ENCODE measurements at places on chromosomes 1 and 21.
A peak's percentile ranks its signal among the peaks of the same experiment; 100 is the strongest.

- H3K27me3 ChIP-seq, result no peaks in the 10 kb centered on the region
- no peak overlapping the region for H3K27ac ChIP-seq
- no peak for DNase-seq
- no peaks in the 10 kb centered on the region for H3K4me1 ChIP-seq
These were observed 17.7 kb downstream of the PLA2G5 start for GRCh38 chr1:20087668-20088067.

- no peaks in the 10 kb centered on the region for H3K4me1 ChIP-seq
- no peaks in the 10 kb centered on the region for H3K36me3 ChIP-seq
- no peaks in the 10 kb centered on the region for H3K27me3 ChIP-seq
- no peak for DNase-seq
- H3K4me3 ChIP-seq, result no peak overlapping the region
- no peak overlapping the region for H3K27ac ChIP-seq
These were observed 148.1 kb downstream of the NRIP1 start for GRCh38 chr21:14916676-14917141.

DNA sequence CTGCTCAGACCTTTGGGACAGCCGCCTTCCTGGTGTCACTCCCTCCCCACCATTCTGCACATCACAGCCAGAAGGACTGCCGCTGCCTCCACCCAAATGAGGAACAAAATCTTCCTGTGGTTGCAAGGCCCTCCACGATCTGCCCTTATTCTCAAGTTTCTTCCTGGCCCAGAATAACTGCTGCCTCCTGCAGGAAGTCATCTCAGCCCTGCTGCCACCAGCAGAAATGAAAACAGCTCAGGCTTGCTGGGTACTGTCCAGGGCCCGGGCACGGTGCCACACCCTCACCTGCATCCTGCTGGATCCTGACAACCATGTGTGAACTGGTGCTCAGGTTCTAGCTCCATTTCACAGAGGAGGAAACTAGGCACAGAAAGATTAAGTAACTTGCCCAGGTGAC, 2.8 kb downstream of the CLDN19 start:
- H3K4me3 ChIP-seq, result no peak overlapping the region
- no peak for DNase-seq
- H3K27me3 ChIP-seq, result no peaks in the 10 kb centered on the region
- no peak overlapping the region for H3K27ac ChIP-seq
- H3K4me1 ChIP-seq, result no peaks in the 10 kb centered on the region

GRCh38 chr1:172556461-172556860, 23.5 kb downstream of the SUCO start:
- H3K4me1 ChIP-seq, result no peaks in the 10 kb centered on the region
- H3K36me3 ChIP-seq, result peaks cover 48% of the 10 kb centered on the region
- no peak for DNase-seq
- no peaks in the 10 kb centered on the region for H3K27me3 ChIP-seq

DNA sequence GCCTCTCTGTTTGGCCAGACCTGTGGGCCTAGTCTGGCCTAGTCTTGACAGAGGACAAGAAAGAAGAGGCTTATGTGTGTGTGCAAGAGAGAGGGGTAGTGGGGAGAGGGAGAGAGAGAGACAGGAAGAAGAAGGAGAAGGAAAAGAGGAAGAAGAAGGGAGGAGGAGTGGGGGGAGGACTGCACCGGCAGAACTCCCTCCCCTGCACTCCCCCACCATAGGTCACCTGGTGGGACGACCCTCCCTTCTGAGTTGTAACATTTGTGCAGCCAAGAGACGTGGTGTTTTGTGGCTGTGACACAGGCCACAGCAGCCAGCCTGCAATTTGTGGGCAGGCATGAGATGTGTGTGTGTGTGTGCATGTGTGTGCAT, 4.3 kb downstream of the INAVA start:
- no peak for DNase-seq
- no peak overlapping the region for H3K4me3 ChIP-seq
- no peak overlapping the region for H3K27ac ChIP-seq

DNA sequence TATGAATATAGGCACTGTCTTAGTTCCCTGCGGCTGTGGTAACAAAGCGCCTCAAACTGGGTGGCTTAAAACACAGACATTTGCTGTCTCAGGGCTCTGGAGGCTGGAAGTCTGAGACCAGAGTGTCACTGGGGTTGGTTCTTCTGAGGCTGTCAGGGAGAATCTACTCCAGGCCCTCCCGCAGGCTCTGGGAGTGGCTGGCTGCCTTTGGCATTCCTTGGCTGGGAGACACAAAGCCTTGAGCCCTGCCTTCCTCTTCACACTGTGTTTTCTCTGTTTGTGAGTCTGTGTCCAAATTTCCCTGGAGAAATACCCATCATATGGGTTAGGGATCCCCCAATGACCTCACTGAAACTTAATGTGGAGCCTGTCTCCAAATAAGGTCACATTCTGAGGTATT, 38.5 kb downstream of the B3GALT5 start:
- H3K27me3 ChIP-seq, result no peaks in the 10 kb centered on the region
- no peaks in the 10 kb centered on the region for H3K36me3 ChIP-seq
- no peak overlapping the region for H3K4me3 ChIP-seq
- H3K27ac ChIP-seq, result no peak overlapping the region
- no peak for DNase-seq

DNA sequence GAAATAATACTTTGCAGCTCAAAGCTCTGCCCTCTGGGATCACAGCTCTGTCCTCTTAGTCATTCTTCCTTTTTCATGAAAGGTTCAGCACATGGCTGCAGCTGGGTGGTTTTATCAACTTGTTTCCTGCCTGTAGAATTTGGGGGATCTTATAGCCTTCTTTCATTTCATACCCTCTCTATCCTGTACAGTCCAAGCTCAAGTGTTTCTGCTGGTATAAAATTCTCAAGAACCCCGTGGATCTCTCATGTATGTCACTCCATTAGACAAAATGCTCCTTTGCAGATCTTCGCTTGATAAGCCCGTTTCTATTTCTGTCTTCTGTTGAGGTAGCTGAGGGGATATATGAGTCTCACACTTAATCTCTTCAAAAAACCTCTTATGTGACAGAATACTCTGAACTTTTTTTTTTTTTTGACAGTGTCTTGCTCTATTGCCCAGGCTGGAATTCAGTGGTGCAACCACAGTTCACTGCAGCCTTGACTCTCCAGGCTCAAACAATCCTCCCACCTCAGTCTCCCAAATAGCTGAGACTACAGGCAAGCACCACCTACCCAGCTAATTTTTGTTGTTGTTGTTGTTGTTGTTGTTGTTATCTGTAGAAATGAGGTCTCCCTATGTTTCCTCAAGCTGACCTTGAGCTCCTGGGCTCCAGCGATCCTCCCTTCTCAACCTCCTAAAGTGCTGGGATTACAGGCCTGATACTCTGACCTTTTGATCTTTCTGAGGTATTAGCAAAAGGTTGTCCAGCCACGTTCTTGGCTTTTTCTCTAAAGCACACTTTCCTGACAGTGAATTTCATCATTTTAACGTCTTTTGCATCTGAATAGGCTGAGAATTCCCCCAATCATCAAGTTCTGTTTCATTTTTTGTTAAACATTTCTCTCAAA, 24.6 kb upstream of the COL9A2 start:
- no peak for DNase-seq
- H3K27me3 ChIP-seq, result no peaks in the 10 kb centered on the region
- peak overlapping the region; percentile 52 for H3K4me3 ChIP-seq

- peak; percentile 59 for DNase-seq
- H3K4me1 ChIP-seq, result peaks cover 82% of the 10 kb centered on the region
- no peaks in the 10 kb centered on the region for H3K36me3 ChIP-seq
- no peak overlapping the region for H3K4me3 ChIP-seq
- peak overlapping the region; percentile 91 for H3K27ac ChIP-seq
These were observed 7.0 kb upstream of the TNFRSF1B start for GRCh38 chr1:12159816-12160215.

DNA sequence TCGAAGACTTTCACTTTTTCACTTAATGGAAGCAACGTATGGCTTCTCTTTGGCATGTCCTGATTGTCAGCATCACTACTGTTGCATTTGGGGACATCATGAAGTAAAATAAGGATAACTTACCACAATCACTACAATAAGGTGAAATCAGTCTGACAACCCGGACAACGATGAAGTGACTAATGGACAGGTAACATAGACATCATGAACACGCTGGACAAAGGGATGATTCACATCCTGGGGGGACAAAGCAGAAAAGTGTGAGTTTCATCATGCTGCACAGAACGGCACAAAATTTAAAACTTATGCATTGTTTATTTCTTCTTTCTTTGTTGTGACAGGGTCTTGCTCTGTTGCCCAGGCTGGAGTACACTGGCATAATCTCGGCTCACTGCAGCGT, 53.9 kb downstream of the FH start:
- H3K4me1 ChIP-seq, result no peaks in the 10 kb centered on the region
- no peaks in the 10 kb centered on the region for H3K36me3 ChIP-seq
- H3K27me3 ChIP-seq, result no peaks in the 10 kb centered on the region
- no peak overlapping the region for H3K27ac ChIP-seq

DNA sequence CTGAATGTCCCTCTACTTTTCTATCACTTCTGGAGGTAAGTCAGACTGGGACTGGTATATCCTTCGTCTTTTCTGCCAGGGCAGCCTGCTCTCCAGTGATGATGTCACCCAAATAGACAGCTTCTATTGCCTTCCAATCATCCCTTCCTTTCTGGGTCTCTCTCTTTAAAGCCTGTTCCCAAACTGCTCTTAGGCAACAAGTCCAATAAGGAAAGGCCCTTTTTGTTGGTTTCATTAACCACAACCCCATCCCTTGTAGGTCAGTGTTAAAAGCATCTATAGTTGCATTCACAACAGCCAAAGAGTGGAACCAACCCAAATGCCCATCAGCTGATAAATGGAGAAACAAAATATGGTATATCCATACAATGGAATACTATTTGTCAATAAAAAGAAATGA, 114.4 kb downstream of the CNIH3 start:
- H3K4me3 ChIP-seq, result no peak overlapping the region
- H3K4me1 ChIP-seq, result no peaks in the 10 kb centered on the region
- no peaks in the 10 kb centered on the region for H3K27me3 ChIP-seq
- no peaks in the 10 kb centered on the region for H3K36me3 ChIP-seq

DNA sequence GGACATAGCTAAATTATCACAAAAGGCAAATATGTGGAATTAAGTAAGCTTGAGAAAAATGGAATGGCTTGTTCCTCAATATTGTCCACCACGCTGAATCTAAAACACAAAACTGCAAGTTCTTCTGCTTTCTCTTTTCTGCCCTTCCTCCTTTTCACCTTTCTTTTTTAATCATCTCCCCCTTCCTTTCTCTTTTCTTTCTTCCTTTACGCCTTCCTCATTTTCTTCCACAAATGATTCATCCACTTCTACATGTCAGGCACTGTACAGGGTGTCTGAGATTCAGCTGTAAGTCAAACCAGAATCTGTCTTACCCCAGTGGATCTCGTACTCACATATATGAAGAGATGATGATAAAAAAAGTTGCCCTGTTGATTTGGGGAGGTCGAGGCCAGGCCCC, 1182.5 kb downstream of the MRPL39 start:
- no peak overlapping the region for H3K4me3 ChIP-seq
- H3K4me1 ChIP-seq, result no peaks in the 10 kb centered on the region
- H3K36me3 ChIP-seq, result no peaks in the 10 kb centered on the region
- H3K27ac ChIP-seq, result no peak overlapping the region

DNA sequence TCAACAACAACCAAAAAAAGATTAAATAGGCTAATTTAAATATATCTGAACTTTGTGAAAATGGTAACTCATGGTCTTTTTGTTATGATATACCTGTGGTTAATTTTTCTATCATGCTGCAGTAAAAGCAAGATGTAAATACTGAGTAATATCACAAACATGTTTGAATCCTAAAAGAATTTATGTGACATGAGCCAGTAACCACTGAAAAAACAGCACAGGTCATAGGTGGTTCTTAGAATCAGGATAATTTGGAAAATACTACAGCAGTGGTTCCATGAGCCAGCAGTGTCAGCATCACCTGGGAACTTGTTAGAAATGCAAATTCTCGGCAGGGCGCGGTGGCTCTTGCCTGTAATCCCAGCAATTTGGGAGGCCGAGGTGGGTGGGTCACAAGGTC, 4.1 kb downstream of the ATP5IF1 start:
- DNase-seq, result no peak
- no peak overlapping the region for H3K27ac ChIP-seq
- H3K4me1 ChIP-seq, result peaks cover 45% of the 10 kb centered on the region

GRCh38 chr1:243848858-243849420, 1.1 kb downstream of the AKT3 start:
- no peaks in the 10 kb centered on the region for H3K27me3 ChIP-seq
- no peaks in the 10 kb centered on the region for H3K36me3 ChIP-seq
- DNase-seq, result peak; percentile 34
- peak overlapping the region; percentile 91 for H3K27ac ChIP-seq
- H3K4me1 ChIP-seq, result peaks cover 17% of the 10 kb centered on the region

GRCh38 chr21:17427831-17428483, 84.9 kb upstream of the CXADR start:
- H3K36me3 ChIP-seq, result no peaks in the 10 kb centered on the region
- H3K4me3 ChIP-seq, result no peak overlapping the region
- H3K27ac ChIP-seq, result no peak overlapping the region
- no peaks in the 10 kb centered on the region for H3K27me3 ChIP-seq

DNA sequence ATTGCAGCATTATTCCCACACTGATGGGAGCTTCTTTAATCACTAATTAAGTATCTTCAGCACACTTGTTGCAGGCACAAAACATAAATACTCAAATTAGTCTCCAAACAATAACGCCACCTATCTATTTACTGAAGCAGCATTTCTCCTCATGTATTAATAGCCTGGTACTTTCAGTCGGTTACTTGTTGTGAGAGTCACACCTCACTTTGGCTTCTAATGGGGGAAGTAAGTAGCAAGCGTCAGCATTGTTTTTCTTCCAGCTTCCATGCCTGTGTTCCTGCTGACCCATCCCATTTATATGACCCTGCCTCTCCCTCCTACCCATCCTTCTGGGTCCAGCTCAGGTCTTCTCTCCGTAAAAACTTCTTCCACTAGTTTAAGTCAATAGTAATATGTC, 31.9 kb upstream of the DENND1B start:
- no peak overlapping the region for H3K4me3 ChIP-seq
- H3K4me1 ChIP-seq, result no peaks in the 10 kb centered on the region
- H3K27me3 ChIP-seq, result peaks cover 5% of the 10 kb centered on the region
- no peak overlapping the region for H3K27ac ChIP-seq

DNA sequence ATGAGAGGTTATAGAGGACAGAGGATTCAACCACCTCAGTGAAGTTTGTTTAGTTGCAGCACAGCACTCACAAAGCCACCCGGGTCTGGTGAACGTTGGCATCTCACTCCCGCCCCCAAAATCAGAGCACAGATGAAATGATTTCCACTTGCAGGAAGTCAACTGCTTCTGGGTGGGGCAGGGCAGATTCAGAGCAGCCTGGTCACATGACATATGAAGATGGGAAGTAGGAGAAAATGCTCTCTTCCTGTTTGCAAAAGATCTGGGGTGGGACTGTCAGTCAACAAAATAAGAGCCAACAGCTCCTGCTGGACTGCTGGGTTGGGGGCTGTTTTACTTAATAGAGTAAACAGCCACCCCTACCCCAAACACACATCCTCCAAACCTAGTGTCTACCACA, 43.2 kb downstream of the LRRC71 start:
- peak overlapping the region; percentile 88 for H3K4me3 ChIP-seq
- H3K36me3 ChIP-seq, result peaks cover 14% of the 10 kb centered on the region
- H3K27ac ChIP-seq, result peak overlapping the region; percentile 52
- H3K27me3 ChIP-seq, result peaks cover 7% of the 10 kb centered on the region

GRCh38 chr21:25688275-25689155, 46.2 kb downstream of the ATP5PF start:
- H3K4me1 ChIP-seq, result no peaks in the 10 kb centered on the region
- no peak overlapping the region for H3K4me3 ChIP-seq
- H3K36me3 ChIP-seq, result no peaks in the 10 kb centered on the region
- no peak overlapping the region for H3K27ac ChIP-seq
- DNase-seq, result no peak
- no peaks in the 10 kb centered on the region for H3K27me3 ChIP-seq
